ENCODE measurements at places on chromosomes 2 and 18.

GRCh38 chr2:162148956-162149355 lies 3.1 kb downstream of the GCG start:
- no peak for DNase-seq

DNA sequence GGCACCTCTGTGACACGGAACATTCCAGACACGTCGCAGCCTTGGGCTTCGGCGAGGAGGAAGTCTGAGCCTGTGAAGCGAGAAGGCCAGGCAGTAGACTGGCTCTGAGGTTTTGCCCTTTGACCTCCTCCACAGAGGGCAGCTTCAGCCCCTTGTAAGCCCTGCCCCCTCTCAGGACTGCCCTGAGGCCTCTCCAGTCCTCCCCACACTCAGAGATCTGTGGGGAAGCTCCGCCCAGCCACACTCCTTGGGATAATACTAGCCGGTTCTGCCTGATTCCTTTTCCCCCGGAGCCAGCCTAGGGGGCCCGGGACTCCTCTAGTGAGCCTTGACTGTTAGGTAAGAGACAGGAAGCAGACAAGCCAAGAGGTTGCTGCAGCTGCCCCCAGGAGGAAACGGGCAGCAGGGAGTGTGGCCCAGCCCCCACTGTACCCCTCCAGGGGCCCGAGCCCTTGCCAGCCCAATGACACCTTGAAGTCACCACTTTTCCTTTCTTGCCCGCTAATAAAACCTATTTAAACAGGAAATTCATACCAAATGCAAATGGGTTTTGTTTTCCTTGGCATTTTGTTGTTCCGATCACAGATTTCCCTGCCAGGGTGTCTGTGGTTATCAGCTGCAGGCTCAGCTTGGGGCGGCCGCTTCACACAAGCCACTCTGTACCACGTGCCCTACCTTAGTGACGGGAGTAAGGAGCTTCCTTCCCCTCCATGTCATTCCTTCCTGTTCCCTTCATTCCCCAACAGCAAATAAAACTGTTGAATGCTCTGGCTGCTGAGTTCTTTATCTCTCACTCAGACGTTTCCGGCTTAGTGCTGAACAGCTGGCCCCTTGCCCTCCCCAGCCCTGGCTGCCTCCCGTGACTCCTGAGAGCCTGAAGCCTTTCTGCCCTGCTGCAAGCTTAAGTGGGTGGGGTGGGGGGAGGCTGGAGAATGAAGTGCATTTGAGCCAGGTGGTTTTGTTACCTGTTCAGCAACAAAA lies 124.7 kb downstream of the CABLES1 start:
- peak; percentile 83 for DNase-seq

GRCh38 chr2:20615068-20615465 lies 35.8 kb downstream of the HS1BP3 start:
- no peak for DNase-seq

DNA sequence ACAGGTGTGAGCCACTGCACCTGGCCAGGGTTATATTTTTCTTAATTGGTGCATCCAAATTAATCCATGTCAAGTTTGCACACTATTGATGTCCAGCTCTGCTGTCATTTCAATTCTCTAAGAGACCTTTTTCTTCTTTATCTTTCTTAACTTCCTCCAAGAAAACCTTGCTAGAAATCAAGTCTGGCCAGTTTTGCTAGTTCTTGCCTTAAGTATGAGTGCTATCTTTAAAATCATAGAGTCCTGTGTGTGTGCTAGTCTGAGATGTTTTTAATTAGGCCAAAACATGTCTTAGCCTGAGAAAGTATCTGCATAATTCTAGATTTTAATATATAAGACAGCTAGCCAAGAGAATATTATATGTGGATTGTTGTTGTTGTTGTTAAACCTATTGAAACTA lies 56.2 kb upstream of the SLC39A10 start:
- no peak for DNase-seq

DNA sequence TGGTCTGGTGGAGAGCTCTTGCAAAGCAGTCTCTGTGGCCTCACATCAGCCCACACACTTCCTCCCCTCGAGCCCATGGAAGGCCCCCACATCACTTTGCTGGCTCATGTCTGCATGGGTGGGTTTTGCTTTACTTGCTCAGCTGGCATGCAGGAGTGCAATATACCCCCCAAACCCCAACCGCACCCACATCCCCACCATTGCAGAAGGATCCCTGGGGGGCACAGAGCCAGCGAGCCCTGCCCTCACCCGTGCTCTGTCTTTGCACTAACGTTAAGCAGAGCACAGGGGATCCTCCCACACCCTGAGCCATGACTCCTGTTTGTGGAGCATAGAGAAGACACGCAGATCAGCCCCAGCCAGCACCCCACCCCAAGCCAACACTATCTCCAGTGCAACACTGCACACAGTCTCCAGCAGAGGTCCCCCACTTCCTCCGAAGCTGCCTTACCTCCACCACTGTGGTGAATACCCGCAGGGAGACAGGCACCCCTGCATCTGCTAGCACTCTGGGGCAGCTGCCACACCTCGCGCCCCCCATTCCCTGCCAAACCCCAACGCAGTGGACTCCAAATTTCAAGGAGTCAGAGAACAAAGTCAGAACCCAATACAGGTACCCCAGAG lies 177.8 kb upstream of the RGPD4 start:
- no peak for DNase-seq

DNA sequence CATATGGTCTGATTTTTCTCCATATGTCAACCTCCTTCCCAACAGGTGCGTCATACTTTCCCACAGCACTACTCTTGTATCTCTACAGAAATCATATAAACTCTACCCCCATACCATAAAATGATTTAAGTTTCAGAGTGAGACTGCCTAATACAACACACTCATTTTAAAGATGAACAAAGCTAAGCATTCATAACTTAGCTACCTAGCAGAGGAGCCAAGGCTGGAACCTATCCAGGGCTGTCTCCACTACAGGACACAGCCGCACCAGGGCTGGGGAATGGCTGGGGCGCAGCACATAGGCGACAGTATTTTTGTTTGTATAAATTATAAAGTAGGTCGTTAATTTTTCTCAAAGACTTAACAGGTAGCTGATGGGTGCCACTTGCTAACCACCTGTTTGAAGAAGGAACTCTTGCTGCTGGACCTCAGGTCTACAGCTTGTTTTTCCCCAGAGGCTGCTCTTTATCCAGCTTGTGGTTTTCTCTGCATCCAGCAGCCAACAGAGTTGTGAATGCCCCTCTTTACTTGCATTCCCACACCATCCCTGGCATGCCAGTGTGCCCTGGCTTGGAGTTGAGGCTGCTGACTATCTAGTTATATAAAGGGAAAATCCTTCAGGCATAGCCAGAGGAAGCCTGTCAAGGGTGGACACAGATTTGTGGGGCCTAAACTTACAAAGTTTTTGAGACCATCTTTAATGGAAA lies 62.0 kb downstream of the HNRNPLL start:
- DNase-seq, result no peak

GRCh38 chr2:152355409-152355831 lies 20.4 kb downstream of the FMNL2 start:
- no peak for DNase-seq

- DNase-seq, result no peak
These were observed 17.0 kb upstream of the STAT4 start for GRCh38 chr2:191167766-191168165.

- no peak for DNase-seq
These were observed 3.1 kb downstream of the NEU4 start for GRCh38 chr2:241811952-241812729.

DNA sequence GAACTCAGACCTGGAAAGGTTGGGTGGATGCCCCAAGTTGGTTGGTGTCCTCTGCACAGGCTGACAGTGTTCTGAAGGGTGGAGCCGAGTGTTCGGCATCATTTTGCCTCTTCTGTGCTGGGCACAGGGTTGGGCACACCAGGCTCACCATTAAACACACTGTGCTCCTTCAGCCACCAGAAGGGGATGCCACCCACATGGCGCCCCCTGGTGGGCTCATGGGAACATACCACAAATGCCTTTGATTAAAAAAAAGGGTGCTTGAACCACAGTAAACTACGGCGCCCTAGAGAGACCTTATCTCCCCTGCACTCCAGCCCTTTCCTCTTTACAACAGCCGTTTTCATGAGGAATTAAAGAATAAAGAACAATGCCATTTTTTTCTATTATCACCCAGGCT lies 89.4 kb downstream of the CELF4 start:
- peak; percentile 5 for DNase-seq

GRCh38 chr2:43223521-43224001 lies 2.8 kb downstream of the ZFP36L2 start:
- no peak for DNase-seq

DNA sequence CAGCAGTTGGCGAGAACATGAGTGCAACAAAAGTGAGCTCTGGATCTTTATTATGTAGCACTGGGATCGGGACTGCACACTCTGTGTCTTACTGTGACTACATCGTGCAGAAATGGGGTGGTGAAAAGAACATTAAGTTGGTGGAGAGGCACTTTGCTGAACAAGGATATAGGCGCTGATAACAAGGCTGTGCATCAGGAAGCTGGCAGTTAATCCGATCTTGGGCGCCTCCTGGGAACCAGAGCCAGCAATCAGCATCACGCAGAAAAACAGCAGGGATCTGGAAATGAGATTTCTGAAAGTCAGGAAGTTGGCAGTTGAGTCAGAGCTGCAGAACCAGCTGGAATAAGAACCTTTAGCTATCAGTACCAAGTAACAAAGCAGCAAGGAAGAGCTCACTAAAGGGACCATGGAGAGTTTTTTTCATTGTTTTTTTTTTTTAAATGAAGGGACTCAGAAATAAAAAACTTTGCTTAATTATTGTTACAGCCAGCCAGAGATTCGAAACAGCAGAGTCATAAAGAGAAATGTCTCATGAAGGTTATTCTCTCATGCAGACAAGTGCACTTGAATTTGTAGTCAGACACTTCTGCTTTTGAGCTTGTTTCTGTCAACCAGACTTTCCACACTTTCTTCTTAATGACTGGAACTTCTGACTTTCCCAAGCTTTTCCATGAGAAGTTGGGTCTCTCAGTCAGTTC lies 22.8 kb upstream of the MYO3B start:
- no peak for DNase-seq

- DNase-seq, result no peak
These were observed 563.6 kb upstream of the PKDCC start for GRCh38 chr2:41483982-41484857.

DNA sequence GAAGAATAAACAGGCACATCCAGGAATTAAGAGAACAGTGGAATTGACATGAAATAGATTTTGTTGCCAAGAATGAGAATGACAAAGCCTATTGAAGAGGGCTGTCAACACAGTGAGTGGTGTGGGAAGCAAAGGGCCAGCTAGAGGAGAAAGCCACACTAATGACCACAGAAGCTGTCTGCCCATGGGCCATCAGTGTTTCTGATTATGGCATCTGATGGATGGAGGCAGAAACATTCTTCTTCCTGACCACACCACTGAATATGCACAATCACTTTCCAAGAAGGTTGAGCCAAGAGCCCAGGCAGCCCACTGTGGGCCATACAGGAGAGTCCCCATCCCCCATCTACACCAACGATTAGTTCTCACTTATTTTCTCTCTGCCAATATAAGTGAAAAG lies 146.0 kb upstream of the SH3BP4 start:
- no peak for DNase-seq

DNA sequence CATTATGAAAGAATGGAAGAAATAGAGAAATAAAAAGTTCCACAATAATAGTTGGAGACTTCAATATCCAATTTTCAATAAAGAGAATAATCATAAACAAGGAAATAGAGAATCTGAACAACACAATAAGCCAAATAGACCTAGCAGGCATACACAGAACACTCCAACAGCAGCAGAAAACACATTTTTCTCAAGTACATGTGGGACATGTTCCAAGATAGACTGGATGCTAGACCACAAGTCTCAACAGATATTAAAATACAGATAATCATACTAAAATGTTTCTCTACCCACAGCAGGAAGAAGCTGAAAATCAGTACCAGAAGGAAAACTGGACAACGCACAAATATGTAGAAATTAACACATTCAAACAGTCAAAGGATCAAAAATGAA lies 113.9 kb downstream of the USP34 start:
- no peak for DNase-seq

DNA sequence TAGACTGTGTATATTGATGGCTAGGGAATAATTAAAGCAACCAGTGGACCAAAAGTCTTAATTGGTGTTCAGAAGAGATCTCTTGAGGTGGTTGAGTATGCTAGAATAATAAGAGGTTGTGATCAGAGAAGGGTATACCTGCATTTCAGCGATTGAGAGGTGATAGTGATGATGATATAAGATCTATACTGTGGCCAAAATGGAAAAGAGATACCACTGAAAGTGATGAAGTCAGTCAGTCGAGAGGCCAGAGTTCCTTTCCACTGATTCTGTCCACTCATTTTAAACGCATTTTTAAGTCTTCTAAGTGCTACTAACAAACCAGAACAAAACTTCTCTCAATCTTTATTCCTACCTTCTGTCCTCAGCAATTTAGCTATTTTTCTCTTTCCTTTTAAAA lies 32.9 kb downstream of the ACTR3 start:
- no peak for DNase-seq

GRCh38 chr2:200129721-200130462 lies 174.5 kb downstream of the MAIP1 start:
- DNase-seq, result no peak

- DNase-seq, result no peak
These were observed 345.2 kb upstream of the SLC8A1 start for GRCh38 chr2:40797120-40797519.

- no peak for DNase-seq
These were observed 16.2 kb downstream of the ATF2 start for GRCh38 chr2:175151791-175152190.

- DNase-seq, result peak; percentile 64
These were observed 25.2 kb upstream of the CYTIP start for GRCh38 chr2:157468931-157469708.
